ENCODE measurements at places on chromosomes 3 and 15.

DNA sequence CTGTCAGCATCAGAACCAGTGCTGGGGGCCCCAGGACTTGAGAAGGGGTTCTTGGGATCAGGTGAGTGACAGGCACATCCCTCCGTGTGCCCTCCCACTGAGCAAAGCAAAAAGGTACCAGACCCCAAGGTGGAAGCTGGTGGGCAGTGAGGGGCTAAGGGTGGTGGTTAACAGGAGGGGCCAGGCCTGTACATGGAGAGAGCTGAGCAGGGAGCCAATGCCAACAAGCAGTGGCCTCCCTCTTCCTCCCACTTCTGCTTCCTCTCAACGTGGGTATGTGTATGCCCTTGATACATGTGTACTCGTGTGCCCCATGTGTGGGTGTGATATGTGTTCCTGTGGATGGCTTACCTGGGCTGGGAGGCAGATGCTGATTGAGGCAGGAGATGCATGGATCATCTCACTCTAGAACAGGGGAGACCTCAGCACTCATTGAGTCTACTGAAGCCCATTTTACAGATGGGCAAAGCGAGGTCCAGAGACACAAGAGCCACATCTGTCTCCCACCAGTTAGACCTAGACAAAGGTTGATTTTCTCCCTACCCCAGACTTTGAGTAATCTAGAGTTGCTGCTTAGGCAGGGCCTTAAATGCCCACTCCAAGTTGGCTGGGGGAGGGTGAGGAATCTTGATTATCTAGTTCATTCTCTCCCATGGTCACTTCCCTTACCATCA is 945 bp downstream of the VIPR1 start:
- no peak for DNase-seq

- no peak for DNase-seq
Observed at GRCh38 chr3:43191116-43191515, 85.2 kb upstream of the POMGNT2 start.

DNA sequence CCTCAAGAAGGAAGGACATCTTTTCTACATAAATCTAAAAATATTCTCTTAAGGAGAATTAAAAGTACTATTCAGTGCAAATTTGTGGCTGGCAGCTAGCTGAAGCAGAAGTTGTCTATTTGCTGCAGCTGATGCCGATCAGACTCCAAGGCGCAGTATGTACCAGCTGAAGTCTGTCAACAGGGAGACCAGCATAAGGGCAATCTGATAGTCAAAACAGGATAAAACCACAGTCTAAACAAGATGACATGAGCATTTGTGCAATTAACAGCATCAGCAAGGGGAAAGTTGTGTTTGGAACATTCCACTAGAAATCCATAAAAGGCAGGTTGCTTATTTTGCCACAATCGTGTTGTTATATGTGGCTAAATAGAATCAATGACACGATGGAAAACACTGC is 198.2 kb upstream of the ROBO2 start:
- no peak for DNase-seq

DNA sequence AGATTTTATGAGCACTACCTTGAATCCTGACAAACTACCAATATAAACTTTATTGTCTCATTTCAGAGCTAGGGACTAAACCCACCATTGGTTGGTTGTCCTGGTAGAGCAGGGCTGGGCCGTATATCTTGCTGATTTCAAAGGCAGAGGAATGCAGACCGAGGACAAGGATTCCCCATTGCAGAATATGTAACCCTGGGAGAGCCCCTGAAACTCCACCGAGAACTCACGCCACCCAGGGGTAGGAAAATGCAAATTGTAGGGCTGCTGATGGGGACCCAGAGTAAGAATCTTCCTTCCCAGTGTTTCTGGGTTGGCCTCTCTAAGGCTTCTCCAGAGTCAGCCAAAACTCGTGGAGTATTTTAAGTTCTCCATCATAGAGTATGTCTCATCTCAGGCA is 235.3 kb downstream of the ABHD5 start:
- no peak for DNase-seq
